ENCODE measurements at places on chromosomes 5 and 9.

GRCh38 chr9:68991457-68991856 is 22.5 kb downstream of the PRKACG start:
- no peak for DNase-seq

DNA sequence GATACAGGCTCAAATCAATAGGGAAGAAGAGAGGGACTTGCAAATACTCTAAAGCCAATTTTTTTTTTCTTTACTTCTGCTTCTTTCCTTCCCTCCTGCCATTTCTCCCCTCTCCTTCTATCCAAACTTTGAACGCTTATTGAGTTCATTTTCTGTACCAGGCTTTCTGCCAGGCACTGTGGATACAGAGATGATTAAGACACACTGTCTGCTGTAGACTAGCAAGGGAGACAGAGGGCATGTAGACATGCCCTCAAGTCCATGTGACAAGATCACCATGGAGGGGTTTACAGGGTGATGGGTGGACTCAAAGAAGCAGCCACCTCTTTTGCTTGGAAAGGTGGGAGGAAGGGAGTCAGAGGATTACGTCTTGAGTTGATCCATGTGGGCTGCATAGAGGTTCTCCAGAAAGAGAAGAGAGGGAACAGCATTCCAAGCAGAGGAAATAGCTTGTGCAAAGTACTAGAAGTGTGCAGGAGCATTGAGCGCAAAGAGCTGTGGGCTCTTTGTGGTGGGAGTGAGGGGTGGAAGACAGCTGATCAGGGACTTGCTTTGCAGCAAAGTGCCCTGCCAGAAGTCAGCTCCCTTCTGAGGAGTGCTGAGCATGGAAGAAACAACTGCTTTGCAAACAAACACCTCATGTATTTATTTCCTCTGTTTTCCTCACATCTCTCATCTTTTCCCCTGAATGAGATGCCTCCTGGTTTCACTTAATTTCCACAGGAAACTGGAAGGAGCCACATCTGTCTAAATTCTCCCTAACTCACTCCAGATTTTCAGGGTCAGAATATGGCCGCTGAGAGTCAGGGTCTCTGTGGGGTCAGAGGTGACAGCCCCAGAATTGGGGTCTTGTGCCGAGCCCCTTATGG is 64.4 kb upstream of the COL15A1 start:
- DNase-seq: no peak

DNA sequence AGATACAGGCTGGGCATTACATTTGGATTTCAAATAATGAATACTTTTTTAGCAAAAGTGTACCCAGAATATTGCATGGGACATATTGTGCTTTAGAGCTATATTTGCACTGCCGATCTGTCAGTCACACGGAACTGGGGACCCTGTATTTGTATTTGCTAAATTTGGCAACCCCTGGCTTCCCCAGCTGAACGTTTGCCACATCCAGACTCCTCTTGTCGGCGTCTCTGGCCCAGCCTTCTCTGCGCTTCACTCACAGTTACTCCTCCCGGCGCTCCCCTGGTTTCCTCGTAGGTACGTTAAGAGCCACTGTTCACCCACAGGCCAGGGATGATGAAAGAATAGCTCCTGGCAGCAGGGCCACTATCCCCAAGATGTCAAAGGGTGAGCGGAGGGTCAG is 58.7 kb downstream of the NSUN2 start:
- DNase-seq: no peak

DNA sequence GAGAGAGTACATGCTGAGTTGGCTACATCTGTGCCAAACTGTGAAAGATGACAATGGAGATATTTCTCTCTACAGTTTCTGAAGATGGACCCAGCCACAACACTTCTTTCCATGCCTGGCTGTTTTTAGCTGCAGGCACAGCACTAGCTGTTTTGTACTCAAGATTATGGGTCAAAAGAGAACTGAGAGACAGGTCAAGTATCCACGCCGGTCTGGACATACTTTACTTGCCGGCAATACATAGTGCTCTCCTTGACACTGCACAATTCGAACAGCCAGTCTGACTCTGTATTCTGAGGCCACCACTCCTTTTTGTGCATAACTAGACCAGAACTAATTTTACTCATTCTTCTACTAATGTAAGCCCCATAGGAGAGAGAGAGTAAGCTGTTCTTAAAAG is 2.6 kb downstream of the PRLR start:
- DNase-seq: no peak

DNA sequence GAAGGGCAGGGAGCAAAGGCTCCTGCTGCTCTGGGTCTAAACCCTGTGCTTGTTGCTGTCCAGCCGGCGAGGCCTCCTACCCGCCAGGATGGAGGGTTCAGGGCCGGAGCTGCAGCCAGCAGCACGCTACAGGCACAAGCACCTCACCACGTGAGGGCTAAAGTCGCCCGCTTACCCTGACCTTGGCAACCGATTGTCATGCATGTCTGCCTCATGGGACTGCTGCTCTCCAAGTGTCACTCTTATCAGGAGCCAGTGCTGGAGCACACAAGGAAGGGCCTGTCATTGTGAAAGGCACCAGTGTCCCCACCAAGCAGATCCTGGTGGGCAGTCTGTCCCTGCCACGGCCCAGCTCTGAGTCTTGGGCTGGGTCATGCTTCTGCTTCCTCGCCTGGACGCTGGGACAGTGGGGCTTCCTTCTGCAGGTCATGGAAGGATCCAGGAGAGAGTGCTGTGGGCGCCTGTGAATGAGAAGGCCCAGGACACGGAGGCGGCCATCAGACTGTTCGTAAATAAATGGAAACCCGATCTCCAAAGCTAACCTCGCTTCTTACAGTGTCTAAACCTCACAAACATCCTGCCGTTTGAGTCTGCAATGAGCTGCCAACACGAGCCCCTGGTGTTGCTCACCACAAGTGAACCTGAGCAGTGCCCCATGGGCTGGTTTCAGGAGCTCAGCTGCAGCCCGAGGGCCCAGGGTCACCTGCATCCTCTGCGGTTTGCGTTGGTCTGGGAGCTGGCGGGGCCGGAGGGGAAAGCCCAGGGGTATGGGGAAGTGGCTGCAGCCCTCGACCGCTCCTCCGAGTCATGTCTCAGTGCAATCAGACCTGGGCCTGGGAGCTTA is 58.2 kb upstream of the RXRA start:
- no peak for DNase-seq

DNA sequence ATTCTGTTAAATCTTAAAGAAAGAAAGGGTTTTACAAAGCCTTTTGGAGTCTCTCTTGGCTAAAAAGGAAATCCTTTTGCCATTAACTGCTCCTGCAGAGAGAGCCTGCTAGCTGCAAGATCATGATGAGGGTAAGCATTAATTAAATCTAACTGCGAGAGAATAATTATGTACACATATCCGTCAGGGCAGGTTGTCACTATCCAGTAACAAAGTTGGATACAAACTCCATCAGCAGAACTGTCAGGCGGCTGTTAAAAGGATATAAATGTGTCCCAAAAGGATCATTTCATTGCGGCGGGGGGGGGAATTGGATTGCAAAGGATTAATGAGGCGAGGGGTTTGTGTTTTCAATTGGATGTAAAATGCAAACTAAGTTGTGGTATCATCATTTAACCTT is 289.3 kb downstream of the ASTN2 start:
- DNase-seq: no peak

- no peak for DNase-seq
Measured at GRCh38 chr5:25448190-25448621, 803.4 kb upstream of the CDH10 start.

DNA sequence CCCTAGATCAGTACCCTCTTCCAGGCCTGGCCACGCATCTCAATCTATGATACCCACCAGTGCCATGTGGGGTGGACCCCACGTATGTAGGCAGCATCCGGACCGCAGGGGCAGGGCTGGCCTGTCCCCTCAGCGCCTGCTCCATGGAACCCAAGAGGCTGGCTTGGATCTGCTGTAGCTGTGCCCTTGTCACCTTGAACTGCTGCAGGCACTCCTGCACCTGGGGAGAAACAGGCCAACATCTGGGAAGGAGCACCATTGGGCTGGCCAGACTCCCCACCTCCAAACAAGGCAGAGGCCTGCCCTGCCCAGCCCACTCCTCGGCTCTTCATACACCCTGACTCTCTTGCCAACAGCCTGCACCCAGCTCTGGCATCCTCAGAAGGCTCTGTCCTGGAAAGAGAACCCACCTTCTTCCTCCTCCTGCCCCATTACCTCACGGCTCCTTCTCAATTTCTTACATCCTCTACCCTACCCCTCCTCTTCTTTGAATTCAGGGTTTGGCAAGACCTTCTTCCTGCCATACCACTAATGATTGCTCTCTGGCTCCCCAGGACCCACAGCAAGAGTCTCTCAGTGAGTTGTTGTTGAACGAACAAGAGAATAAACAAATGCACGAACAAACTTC is 7.7 kb downstream of the HK3 start:
- DNase-seq: no peak

DNA sequence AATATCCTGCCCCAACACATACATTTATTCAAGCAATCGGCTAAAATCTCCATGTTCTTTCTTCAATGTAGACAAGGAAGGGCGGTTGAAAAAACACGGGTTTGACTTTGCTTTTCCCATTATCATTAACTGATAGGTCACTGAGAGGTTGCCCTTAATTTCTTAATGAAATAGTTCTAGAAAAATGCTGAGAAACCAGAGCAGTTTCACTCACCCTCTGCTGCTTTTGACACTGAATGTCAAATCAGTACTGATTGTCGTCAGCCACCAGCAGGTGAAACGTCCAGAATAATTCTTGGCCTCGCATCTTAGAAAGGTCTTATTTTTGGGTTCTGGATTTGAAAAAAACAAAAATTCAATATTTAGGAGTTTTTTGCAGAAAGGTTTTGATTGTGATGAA is 8.1 kb downstream of the IL12B start:
- DNase-seq: no peak

Measured in fibroblast of pulmonary artery (primary cell).